ENCODE measurements at places on chromosomes 7 and 10.

DNA sequence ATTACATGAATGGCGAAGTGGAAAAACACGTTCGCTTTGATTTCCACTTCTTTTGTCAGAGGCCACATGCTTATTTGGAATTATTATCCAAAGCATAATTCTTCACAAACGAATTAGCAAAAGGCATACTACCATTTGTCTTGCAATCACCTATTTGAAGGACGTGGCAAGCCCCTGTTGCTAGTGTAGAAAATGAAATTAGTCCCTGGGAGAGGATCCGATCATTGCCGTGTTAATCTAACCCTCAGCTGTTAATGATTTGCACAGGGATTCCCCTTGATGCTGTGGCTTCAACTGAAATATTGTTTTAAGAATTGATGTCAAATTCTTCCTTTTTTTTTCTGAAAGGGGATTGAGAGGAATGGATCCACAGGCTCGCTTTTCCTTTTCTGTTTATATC lies 4.6 kb downstream of the AGMO start:
- DNase-seq, result no peak

- no peak for DNase-seq
Observed at GRCh38 chr7:111393011-111393754, 169.1 kb downstream of the IMMP2L start.

DNA sequence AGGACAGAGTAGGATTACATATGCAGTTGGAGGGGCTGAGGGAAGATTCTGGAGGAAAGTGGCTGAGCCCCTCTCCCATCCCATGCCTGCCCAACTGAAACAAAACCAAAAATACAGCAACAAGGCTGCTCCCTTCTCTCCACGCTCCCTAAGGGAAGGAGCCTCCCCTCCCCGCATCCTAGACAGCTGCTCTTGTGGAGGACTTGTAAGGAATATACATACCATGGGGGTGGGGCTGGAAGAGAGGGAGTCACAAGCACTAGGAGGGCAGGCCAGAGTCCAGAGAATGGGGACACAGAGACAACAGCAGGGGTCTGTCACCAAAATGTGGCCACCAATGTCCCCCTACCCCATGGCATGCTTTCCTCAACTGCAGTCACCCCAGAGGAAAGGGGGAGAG lies 13.2 kb downstream of the LDB1 start:
- DNase-seq, result no peak

- DNase-seq, result no peak
Observed at GRCh38 chr10:111204838-111205237, 128.0 kb downstream of the ADRA2A start.

DNA sequence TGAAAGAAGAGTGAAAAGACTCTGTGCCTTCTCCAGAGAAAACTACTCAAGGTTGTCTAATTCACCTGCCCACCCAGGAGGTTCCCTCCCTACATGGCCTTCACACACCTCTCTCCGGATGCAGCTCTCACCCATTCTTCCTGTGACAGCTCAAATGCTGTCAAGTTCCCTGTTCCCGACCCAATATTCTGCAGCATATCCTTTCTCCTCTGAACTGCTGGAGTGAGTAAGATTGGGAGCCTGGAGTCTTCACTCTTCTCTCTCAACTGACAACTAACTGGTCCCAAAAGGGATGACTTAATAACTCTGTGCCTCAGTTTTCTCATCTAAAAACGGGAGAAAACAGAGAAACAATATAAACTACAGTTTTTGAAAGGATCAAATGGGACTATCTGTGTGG lies 5.1 kb downstream of the TMEM26 start:
- DNase-seq, result no peak

DNA sequence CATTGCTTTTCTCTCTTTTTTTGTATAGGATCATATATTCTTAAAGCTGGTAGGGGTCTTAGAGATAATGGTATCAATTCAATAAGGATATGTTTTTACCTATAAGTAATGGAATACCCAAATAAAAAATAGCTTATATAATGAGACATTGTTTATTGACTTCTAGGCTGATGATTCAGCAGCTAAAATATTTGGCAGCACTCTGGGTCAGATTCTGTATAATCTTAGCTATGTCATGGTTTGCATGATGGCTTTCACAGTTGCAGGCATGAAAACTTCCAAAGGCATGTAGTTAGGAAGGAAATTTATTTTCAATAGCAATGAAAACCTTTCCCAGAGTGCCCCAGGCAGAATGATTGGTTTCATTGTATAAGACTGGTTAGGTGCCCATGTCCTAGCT lies 32.1 kb upstream of the A1CF start:
- DNase-seq, result no peak

DNA sequence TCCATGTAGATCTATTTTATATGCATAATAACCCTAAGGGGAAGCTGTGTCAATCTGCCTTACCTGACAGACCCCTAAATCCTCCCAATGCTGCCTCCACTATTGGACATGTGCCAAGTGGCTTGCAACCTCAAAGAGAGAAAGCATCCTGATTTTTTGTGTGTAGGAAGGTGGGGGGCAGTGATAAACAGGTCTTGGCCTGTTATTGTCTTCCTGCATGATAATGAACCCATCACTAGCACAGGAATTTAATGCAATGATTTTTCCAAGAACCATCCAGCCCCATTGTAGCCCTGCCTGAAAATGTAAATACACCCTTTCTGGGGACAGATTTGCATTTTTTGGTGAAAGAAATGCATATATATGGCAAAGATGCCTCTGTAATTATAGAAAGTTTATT lies 850.2 kb downstream of the LRMDA start:
- no peak for DNase-seq

- no peak for DNase-seq
Observed at GRCh38 chr7:47128700-47129099, 453.2 kb downstream of the TNS3 start.

DNA sequence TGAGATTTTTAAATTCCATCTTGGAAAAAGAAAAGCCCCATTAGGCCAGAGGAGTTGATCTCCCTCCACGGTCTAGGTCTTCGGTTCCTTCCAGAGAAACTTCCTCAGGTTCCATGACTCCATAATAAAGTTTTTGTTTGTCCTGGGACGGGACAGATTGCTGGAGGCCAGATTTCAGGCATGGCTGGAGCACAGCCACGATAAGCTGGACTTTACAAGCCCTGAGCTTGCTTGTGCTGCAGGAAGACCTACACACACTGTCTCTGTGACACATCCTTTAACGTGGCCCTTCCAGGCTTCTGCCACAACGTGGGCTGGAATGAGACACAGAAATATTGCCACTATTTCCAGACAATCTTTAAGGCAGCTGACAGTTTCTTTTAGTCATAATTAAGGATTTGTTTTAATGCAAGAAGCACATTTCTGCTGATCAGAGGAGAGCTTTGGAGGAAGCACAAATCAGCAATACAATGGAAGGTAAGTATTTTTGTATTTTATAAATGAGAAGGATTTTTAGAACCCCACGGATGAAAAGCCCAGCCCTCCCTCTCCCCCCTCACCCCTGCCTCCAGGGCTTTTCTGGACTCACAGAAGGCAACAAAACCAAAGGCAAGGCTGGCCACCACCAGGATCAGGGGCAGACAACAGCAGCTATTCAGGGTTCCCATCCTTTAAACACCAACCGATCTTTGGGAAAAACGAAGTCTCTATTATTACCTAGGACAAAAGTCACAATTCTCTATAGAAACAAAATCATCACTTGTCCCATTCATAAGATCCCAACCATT lies 6.5 kb downstream of the CTBP2 start:
- no peak for DNase-seq

- peak; percentile 33 for DNase-seq
Observed at GRCh38 chr7:149477494-149478443, 16.9 kb upstream of the ZNF777 start.

DNA sequence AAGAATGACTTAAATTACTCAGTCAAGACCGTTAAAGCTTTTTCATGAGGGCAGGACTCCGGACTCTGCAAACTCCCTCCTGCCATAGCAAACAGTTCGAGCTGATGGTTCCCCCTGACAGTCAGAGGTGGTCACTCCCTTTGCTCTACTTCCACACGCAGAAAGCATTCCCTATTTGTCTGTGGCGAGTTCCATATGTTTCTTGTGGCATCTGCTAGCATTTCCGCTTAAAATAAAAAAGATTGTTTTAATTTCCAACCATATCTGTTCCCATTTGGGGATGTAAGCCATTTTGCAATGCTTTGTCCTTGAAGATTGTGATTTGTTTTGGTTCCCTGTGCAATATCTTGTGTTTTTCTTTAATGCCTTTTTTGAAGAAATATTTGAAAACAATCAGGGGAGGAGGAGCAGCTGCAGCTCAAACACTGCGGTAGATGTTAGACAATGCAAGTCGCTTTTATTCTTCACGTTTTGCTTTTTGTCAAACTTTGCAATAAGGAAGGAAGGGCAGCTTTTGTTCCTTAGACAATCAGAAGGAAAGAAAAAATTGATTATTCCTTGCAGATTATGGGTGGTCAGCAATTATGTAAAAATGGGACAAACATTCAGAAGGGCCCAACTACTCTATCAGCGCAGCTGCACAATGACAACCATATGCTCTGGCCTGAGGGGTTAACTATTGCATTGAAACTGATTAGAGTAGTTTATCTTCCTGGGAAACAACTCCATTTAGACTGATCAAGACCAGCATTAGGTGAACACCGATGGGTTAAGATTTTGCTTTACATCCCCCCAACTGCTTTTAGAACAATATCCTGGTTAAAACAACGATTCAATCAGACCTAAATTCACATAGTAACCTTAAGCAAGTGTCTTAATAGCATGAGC lies 425.8 kb upstream of the NRP1 start:
- no peak for DNase-seq

- DNase-seq, result no peak
Observed at GRCh38 chr10:16863766-16864165, 46.5 kb upstream of the RSU1 start.

- no peak for DNase-seq
Observed at GRCh38 chr10:16853201-16853600, 36.0 kb upstream of the RSU1 start.

- DNase-seq, result no peak
Observed at GRCh38 chr10:93471110-93471651, 11.0 kb downstream of the MYOF start.

- DNase-seq, result no peak
Observed at GRCh38 chr10:209357-209756, 74.1 kb downstream of the ZMYND11 start.

DNA sequence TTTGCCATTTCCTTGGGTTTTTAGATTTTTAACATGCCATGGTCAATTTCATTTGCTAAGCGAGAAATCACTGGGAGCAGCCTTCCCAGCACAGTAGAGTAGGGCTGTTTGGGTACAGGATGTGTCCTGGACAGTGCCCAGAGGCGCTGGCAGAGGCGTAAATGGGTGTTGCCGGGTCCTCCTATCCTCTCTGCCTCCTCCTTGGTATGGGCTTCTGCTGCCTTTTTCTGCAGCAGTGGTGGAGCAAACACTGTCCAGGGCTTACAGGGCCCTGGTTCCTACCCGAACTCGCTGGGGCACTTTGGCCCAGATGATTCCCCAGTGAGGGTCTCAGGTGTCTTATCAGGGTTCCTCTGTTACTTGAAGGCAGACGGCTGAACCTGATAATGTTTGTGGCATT lies 298.3 kb downstream of the RPS24 start:
- DNase-seq, result peak; percentile 30

GRCh38 chr10:80619036-80619435 lies 81.3 kb downstream of the SH2D4B start:
- DNase-seq, result no peak

DNA sequence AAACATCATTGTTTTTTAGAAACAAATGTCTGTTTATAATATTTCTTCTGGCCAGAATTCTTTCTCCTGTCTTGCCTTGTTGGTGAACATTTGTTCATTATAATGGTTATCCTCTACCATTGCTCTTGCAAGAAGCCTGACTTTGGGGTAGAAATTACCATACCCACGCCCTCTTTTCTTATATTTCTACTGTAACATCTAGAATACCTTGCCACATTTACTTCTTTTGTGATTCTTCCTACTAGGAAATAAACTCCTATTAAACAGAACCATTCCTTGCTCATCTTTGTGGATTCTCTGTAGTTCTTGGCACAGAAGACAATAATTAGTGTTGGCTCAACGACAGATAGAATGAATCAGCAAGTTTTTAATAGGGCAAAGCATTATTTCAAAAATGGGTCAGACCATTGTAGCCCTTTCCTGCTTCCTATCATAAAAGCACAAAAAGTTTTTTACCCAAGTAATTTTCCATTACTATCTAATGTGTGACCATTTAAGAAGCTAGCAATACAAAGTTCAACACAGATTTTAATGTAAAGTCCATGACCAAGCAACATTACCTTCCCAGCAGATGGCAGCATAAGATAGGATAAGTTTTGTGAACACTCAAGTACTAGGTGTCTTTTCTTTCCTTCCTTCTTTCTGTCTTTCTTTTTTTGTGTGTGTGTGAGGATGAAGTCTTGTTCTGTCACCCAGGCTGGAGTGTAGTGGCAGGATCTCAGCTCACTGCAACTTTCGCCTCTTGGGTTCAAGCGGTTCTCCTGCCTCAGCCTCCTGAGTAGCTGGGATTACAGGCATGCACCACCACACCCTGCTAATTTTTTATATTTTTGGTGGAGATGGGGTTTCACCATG lies 270.4 kb downstream of the HGF start:
- DNase-seq, result no peak

GRCh38 chr7:47648275-47648925 lies 66.5 kb upstream of the TNS3 start:
- DNase-seq, result no peak

DNA sequence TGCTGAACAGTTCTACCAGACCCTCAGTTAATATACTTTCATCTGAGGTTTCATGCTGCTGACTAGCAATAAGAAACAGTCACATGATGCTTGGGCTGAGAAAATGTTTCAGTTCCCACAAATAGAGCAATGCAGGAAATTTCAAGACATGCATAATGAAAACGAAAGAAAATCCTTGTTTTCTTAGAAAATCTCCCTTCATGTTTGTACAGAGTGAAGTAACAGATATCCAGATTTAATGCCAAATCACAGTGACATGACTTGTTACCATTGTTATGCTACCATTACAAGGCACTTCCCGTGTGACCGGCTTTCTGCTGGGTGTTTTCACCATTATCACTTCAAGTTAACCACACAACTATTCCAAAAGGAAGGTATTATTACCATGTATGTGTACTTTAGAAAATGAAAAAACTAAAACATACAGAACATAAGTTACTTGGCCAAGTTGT lies 121.7 kb downstream of the DOCK4 start:
- no peak for DNase-seq

DNA sequence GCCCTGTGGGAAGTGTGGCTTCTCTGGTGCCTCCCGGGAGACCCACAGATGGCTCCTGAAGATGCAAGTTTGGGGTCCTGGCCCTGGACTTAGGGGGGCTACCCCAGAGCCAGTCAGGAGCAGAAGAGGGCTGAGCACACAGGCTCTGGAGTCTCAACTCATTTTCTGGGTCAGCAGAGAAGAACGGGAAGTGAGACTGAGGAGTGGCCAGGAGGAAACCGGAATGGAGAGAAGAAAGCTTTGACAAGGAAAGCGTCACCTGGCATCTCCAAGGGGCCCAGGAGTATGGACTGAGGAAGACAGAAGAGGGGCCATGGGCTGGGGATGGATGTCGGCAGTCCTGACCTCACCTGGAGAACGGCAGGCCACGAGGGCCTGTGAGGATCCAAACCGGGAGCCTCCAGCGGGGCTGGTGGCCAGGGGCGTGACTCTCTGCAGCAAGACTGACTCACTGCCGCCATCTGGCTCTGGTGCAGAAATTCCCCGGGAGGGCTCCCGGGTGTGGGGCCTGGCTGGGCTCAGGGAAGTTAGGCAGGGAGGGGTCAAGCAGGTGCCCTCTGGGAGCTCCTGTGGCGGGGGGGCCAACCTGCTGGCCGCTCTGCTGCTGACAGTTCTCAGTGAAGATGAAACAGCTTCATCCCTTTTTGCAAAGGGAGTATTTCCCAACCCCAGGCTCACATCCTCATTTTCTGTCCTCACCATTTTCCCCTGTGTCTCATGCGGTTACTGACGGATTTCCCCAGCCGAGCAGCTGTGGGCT lies 23.6 kb downstream of the DAGLB start:
- DNase-seq, result no peak

Data from activated CD8-positive, alpha-beta memory T cell treated with anti-CD3 and anti-CD28 coated beads for 24 hours (primary cell).